ENCODE measurements at places on chromosomes 6 and 20. TPM values are rescaled to one million over a fixed set of nuclear protein-coding genes. Genes with fewer than 3 reads are reported as not detected.

DNA sequence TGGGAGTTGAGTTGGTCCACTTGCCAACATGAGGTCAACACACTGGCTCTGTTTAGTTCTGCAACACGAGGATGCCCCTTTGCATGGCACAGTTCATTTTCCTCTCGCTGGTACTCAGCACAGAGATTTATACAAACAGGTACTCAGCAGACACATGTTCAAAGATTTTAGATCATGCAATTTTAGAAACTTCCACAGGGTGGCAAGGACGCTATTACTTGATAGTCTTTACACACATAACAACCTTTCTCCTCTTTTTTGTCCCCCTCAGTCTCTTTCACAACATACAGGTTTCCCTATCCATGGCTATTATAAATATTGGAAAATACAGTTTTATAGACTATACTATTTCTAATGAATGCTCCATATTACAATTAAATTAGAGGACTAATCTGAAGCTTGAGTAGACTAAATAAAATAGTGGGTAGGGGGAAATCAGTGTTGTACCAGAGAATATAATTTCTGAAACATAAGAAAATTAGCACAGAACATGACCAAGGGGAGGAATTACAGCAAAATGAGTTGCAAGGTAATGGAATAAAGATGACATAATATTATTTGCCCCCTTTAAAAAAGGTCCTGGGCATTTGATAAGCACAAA lies 331.8 kb upstream of the BTBD3 start:
- DNase-seq: no peak

DNA sequence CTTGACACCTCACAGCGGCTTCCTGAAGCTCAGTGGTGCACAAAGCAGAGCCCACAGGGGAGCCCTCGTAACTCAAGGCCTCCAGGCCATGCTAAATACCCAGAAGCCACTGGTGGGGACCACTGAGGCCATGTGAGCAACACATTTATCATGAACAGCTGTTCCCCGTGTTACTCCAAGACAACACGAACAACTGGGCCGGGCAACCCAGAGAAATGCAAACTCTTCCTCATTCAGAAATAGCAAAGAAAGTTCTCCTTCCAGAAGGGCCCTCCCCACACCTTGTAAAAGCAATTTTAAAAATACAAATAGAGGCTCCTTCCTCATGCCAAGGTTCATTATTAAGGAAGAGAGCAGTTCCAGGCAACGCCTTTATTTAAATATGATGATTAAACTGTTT lies 36.3 kb upstream of the SLCO4A1 start:
- no peak for DNase-seq

GRCh38 chr20:34970193-34970840 lies 14.6 kb downstream of the MYH7B start:
- DNase-seq: no peak

- no peak for DNase-seq
Observed at GRCh38 chr6:1040393-1040792, 271.5 kb upstream of the FOXQ1 start.

The DSP gene
- 50.5 TPM for total RNA-seq

The MOCS1 gene
- total RNA-seq: 19.7 TPM
